ENCODE measurements at places on chromosomes 7 and 10. TPM values are rescaled to one million over a fixed set of nuclear protein-coding genes. Genes with fewer than 3 reads are reported as not detected.

Gene UNC5B
- 5.4 TPM for total RNA-seq

Gene FAM25A
- total RNA-seq: not detected

Gene LBX1
- not detected for total RNA-seq

- peaks cover 18% of the 10 kb centered on the region for H3K36me3 ChIP-seq
- H3K27me3 ChIP-seq: peaks cover 29% of the 10 kb centered on the region
Observed at GRCh38 chr10:113337142-113337541, 215.7 kb upstream of the HABP2 start.

DNA sequence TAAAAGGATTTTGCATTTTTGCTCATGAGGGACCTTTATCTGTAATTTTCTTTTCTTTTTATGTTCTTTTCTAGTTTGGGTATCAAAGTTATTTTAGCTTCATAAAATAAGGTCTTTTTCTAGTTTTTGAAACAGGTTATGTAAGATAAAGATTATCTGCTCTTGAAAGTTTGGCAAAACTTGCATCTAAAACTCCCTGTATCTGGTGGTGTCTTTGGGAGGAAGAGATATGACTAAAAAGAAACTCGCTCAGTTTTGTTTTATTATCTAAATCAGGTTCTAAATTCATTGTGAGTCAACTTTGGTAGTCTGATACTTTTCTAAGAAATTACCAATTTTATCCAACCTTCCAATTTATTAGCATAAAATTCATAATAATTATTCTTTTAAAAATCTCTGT, 55.1 kb downstream of the VCL start:
- H3K36me3 ChIP-seq: peaks cover 9% of the 10 kb centered on the region
- peaks cover 86% of the 10 kb centered on the region for H3K4me1 ChIP-seq
- H3K27me3 ChIP-seq: peaks cover 2% of the 10 kb centered on the region
- no peak for DNase-seq
- H3K4me3 ChIP-seq: no peak overlapping the region

- 0 out of 2 replicates have a peak, but pooled peaks cover 3% of the 10 kb centered on the region for H3K27me3 ChIP-seq
- H3K4me1 ChIP-seq: no peaks in the 10 kb centered on the region
- no peak overlapping the region for H3K27ac ChIP-seq
- H3K36me3 ChIP-seq: peaks cover 5% of the 10 kb centered on the region
Observed at GRCh38 chr10:7337431-7338171, 73.2 kb downstream of the SFMBT2 start.

Gene VWA2
- total RNA-seq: not detected

- no peak overlapping the region for H3K4me3 ChIP-seq
- DNase-seq: no peak
Observed at GRCh38 chr7:6350433-6351058, 78.1 kb upstream of the CYTH3 start.

Gene C10orf53
- not detected for total RNA-seq

DNA sequence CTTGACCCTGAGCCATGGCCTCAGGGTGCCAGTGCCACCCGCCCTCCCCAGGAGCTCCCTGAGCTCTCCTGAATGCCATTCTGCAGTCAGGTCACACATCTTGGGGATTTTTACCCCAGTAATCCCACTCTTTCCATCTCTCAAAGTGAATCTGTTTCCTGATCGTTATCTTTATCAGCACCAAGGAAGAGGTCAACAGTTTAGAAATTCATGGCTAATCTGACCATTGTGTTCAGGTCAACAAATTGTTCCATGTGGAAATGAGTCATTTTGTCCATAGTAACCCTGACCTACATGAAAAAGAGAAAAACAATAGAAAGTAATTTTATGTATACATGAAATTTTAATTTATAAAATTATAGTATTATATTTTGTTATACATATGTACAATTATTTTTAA, 28.8 kb upstream of the ZNF488 start:
- H3K36me3 ChIP-seq: no peaks in the 10 kb centered on the region
- no peak overlapping the region for H3K4me3 ChIP-seq
- H3K4me1 ChIP-seq: peaks cover 12% of the 10 kb centered on the region
- H3K27ac ChIP-seq: no peak overlapping the region
- peaks cover 7% of the 10 kb centered on the region for H3K27me3 ChIP-seq

GRCh38 chr7:138745189-138745588, 44.0 kb upstream of the SVOPL start:
- DNase-seq: no peak
- H3K27me3 ChIP-seq: peaks cover 11% of the 10 kb centered on the region
- H3K36me3 ChIP-seq: no peaks in the 10 kb centered on the region
- peaks cover 20% of the 10 kb centered on the region for H3K4me1 ChIP-seq
- H3K4me3 ChIP-seq: no peak overlapping the region

GRCh38 chr7:46189255-46189790, 268.3 kb upstream of the IGFBP3 start:
- H3K36me3 ChIP-seq: peaks cover 8% of the 10 kb centered on the region
- H3K27ac ChIP-seq: no peak overlapping the region
- H3K4me3 ChIP-seq: no peak overlapping the region
- H3K4me1 ChIP-seq: peaks cover 73% of the 10 kb centered on the region

DNA sequence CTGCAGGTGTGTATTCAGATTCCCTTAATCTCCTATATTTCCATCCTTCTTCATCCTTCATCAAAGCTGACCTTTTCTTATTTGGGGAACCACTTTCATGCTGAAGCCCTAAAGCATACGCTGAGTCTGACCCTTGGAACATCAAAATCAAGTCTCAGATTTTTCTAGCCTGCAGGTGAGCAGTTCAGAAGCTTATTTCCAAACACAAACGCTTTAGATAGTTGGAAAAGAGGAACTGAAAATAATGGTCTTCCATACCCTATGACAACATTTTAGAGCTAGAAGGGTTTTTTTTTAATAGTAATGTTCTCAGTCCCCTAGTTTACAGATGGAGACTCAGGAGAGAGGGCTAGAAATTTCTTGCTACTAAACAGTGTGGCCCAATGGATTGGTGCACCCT, 1.6 kb upstream of the AGK start:
- DNase-seq: no peak
- no peak overlapping the region for H3K27ac ChIP-seq
- H3K36me3 ChIP-seq: no peaks in the 10 kb centered on the region
- H3K4me1 ChIP-seq: peaks cover 18% of the 10 kb centered on the region
- no peak overlapping the region for H3K4me3 ChIP-seq
- no peaks in the 10 kb centered on the region for H3K27me3 ChIP-seq

- no peaks in the 10 kb centered on the region for H3K27me3 ChIP-seq
- DNase-seq: peak; percentile 55
- peaks cover 9% of the 10 kb centered on the region for H3K36me3 ChIP-seq
- H3K27ac ChIP-seq: peak overlapping the region; percentile 71
- H3K4me3 ChIP-seq: 0 out of 2 replicates have a peak overlapping the region, but pooled peaks have one; percentile 22
Observed at GRCh38 chr10:75137533-75138438, 26.3 kb downstream of the SAMD8 start.

Gene ZNF467
- total RNA-seq: 1.7 TPM

DNA sequence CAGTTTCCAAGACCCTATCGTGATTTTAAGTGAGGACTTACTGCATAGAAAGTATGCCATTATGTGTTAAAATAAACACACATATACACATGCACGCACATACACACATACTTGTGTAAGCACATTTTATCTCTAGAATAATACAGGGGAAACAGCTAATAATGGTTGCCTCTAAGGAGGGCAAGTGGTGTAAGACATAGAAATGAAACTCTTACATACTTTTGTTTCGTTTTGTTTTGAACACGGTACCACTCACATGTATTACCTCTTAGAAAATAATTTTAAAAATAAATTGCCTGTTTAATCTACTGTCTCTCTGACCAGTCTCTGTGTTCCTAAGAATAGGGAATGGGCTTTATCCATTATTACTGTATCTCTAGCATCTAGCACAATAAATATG, 49.2 kb downstream of the HERPUD2 start:
- peaks cover 5% of the 10 kb centered on the region for H3K36me3 ChIP-seq
- peaks cover 6% of the 10 kb centered on the region for H3K4me1 ChIP-seq
- no peak overlapping the region for H3K27ac ChIP-seq

DNA sequence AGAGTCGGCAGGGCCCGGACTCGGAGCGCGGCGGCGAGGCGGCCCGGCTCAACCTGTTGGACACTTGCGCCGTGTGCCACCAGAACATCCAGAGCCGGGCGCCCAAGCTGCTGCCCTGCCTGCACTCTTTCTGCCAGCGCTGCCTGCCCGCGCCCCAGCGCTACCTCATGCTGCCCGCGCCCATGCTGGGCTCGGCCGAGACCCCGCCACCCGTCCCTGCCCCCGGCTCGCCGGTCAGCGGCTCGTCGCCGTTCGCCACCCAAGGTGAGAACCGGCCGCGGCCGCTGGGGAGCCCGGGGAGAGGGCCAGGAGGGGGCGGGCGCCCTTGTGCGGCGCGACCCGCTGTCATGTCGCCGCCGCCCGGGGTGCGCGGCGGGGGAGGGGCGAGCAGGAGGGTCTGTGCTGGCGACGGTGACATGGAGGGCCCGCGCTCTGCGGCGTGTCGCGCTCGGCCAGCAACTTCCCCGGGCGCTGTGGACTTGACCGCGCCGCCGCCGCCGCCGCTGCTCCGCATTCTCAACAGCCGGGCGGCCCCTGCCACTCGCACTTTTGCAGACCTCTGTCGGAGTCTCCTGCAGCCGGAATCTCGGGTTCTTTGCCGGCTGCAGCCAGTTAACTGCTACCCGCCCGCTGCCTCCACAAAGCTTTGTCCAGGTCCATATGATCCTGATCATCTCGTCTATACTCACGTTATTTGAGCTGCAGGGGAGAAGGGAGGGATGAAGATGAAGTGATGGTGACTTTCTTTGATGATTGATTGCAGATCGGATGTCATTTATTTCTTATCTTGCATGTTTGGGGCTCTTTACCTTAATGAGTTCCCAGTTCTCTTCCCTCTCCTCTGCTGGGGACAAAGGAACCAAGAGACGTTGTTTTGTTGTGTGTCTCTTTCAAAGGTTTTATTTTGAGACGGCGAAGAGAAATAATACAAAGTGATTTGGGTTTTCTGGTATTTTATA, 869 bp downstream of the TRIM24 start:
- peak; percentile 38 for DNase-seq
- H3K4me1 ChIP-seq: peaks cover 31% of the 10 kb centered on the region
- H3K27me3 ChIP-seq: no peaks in the 10 kb centered on the region

GRCh38 chr7:22142572-22142971, 196.9 kb upstream of the CDCA7L start:
- DNase-seq: no peak
- peaks cover 48% of the 10 kb centered on the region for H3K4me1 ChIP-seq
- peaks cover 5% of the 10 kb centered on the region for H3K36me3 ChIP-seq
- no peak overlapping the region for H3K4me3 ChIP-seq
- no peak overlapping the region for H3K27ac ChIP-seq

DNA sequence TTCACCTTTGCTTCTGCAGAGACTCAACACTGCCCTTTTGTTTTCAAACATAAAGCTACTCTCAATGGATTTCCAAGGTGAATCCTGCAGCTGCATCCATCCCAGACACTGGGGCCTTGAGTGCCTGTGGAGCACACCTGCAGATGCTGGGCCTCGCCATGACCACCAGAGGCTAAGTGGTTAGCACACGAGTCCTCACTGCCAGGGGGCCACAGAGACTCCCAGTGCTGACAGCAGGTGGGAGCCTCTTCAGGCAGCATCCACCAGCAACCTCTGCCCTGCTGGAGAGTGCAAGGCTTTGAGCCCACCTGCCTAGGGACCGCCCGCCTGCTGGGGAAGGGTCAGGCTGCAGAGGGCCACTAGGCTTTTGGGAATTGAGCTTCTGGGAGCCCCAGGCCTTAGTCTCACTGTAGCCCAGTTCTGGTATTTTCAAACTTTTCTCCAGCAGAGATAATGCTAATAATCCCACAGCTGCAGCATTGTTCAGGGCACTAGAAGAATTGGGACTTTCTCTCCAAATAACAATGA, 9.4 kb upstream of the HPS1 start:
- no peak overlapping the region for H3K27ac ChIP-seq
- H3K4me1 ChIP-seq: peaks cover 20% of the 10 kb centered on the region
- no peak overlapping the region for H3K4me3 ChIP-seq
- DNase-seq: no peak
- H3K27me3 ChIP-seq: peaks cover 2% of the 10 kb centered on the region

- H3K27me3 ChIP-seq: peaks cover 4% of the 10 kb centered on the region
- peak overlapping the region; percentile 94 for H3K4me3 ChIP-seq
- H3K4me1 ChIP-seq: peaks cover 45% of the 10 kb centered on the region
Observed at GRCh38 chr10:93495654-93496321, 624 bp upstream of the CEP55 start.

GRCh38 chr7:77696643-77697534, 630 bp downstream of the RSBN1L start:
- H3K4me3 ChIP-seq: peak overlapping the region; percentile 98
- no peaks in the 10 kb centered on the region for H3K27me3 ChIP-seq
- H3K27ac ChIP-seq: peak overlapping the region; percentile 92
- peaks cover 22% of the 10 kb centered on the region for H3K36me3 ChIP-seq
- peak; percentile 38 for DNase-seq
